Muscle of back (tissue), 13 donors: ENCODE measurements at places on chromosomes 7 and 10. TPM values are rescaled to one million over a fixed set of nuclear protein-coding genes. Genes with fewer than 3 reads are reported as not detected.

DNA sequence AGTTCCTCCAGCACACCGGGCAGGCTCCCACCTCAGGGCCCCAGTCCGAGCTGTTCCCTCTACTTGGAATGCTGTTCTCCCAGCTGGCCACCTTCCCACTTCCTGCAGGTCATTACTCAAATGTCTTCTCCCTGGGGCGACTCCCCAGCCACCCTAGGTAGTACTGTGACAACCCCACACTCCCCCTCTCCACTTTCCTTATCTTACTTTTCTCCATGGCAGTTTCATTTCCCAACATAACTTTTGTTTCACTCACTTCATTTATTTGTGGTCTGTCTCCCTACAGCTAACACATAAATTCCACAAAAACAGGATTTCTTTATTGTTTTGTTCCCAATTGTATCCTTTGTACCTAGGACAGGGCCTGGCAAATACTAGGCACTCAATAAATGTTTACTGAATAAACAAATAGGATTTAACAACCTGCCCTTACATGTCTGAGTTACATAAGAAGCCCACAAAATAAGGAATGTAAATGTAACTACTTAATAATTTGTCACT lies 76.5 kb downstream of the JAZF1 start:
- no peak for DNase-seq

- DNase-seq: no peak
Observed at GRCh38 chr10:7410301-7410861, 453 bp downstream of the SFMBT2 start.

- DNase-seq: no peak
Observed at GRCh38 chr10:131891929-131892805, 8.6 kb upstream of the PPP2R2D start.

DNA sequence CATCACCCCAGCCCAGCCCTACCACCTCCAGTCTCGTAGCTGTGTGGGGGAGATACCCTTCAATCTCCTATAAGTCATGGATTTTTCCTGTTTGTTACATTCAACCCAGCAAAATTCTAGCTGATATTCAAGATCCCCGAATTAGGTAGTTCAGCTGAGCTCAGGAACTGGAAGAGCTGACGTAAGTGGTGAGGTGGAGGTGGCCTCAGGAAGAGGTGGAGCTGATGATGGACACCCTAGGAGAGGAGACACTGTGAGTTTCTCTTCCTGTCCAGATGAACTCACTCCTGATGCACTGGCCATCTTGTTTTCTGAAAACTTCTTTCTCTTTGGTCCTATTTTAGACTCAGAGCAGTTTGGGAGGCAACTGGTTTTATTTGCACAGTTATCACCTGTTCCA lies 90.5 kb upstream of the PITRM1 start:
- no peak for DNase-seq

DNA sequence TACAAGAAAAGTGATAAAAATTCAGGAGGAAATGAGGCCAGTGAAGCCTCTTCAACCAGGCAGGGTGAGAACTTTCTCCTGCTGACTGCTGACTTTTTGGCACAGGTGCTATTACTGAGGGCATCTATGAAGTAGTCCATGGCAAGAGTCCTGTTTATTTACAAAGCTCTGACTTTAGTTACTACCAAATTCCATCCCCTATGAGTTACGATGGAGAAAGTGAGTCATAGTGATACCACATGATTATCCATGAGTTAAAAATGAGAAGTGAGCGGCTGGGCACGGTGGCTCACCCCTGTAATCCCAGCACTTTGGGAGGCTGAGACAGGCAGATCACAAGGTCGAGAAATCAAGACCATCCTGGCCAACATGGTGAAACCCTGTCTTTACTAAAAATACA lies 19.9 kb downstream of the CCDC3 start:
- DNase-seq: no peak

- no peak for DNase-seq
Observed at GRCh38 chr7:108235451-108236061, 105.4 kb upstream of the LAMB4 start.

DNA sequence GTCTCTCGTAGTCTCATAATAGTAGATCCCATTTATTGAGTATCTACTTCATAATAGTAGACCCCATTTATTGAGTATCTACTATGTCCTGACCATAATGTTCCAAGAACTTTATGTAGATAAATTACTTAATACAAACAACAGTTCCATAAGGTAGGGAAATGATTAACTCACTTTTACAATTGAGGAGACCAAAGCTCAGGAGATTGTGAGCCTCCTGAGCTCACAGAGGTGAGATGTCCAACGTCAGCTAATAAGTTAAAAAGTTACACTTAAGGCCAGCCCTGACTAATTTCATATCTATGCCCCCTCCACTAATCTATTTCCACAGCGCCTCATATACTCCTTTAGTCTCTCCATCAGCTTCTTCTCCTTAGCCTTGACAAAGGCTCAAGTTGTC lies 17.5 kb upstream of the GGCT start:
- DNase-seq: no peak

- DNase-seq: no peak
Observed at GRCh38 chr7:154427533-154427932, 375.3 kb downstream of the DPP6 start.

GRCh38 chr7:132083537-132084123 lies 492.6 kb downstream of the PLXNA4 start:
- no peak for DNase-seq

DNA sequence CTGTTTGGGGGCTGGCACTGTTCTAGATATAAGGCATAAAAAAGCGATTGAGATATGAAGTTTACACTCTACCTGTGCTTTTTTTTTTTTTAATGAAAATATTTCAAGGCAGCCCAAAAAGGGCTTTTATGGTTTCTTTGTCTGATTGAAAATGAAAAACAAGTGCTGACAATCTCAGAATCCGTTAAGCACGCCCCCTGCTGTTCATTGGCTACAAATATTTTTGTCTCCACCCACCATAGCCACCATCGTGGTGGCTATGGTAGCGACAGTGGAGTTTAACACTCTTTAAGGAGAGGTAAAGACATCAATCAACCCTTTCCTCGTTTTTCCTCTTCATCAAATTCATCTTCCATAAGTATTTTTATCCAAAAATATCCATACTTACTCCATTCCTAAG lies 94.2 kb downstream of the CD36 start:
- no peak for DNase-seq

DNA sequence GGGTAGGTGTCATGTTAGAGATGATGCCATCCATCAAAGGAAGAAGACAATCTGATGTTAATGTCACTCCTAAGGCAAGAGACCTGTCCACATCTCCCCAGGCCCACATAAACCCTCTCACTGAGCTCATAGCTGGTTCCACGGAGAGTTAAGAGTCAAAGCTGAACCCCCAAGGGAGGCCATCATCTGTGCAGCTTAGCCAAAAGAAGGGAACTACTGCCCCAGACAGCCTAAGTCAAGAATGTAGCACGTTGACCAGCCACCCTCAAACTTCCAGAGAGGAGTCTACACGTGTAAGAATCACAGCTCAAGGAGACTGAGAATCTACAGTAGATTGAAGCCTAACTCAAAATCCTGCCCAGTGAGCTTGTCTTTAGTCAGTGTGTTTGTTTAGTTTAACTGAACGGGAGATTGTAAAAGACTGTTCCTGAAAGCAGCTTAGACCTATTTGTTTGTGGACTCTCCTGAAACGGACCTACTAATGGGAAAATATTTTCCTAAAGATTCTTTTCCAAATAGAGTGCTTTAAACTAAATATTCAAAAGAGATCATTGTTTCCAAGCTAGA lies 192.7 kb upstream of the NFE2L3 start:
- DNase-seq: no peak

GRCh38 chr10:5343561-5343960 lies 21.2 kb upstream of the UCN3 start:
- DNase-seq: peak; percentile 7

DNA sequence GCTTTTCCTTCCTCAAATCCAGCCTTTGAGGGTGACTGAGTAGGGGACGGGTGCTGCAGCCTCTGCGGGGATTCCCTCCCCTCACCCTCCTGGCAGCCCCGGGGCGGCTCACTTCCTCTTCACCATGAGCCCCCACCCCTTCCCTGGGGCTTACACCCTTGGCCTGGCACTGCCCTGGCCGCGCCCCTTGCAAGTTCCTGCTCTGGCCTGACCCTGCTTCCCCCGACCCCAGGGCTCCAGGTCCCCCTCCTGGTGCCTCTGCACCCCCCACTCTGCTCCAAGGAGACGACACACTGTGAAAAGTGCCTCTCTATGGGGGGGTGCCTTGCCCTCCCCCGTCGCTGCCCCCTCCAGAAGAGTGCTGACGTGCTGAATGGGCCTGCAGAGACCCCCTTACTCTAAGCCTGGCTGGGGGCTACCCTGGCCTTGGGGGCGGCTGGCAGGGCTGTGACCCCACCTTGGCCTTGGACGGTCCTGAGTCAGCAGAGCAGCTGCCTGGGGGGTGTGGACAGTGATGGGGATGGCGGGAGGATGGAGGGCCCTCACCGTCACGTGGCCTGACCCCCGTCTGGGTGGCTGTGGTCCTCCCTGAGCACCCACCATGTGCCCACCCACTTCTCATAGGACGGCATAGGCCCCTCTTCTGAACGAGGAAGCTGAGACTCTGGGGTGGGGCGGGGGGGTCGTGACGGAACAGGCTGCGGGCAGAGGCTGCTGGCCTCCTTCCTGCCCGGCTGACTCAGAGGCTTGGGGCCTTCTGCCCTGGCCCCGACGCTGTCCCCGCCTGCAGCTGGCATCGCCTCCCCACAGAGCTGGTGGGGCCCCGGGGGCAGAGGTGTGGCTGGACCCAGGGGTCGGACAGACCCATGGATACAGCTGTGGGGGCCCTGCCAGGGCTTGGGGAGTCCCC lies 9.8 kb downstream of the LFNG start:
- peak; percentile 68 for DNase-seq

DNA sequence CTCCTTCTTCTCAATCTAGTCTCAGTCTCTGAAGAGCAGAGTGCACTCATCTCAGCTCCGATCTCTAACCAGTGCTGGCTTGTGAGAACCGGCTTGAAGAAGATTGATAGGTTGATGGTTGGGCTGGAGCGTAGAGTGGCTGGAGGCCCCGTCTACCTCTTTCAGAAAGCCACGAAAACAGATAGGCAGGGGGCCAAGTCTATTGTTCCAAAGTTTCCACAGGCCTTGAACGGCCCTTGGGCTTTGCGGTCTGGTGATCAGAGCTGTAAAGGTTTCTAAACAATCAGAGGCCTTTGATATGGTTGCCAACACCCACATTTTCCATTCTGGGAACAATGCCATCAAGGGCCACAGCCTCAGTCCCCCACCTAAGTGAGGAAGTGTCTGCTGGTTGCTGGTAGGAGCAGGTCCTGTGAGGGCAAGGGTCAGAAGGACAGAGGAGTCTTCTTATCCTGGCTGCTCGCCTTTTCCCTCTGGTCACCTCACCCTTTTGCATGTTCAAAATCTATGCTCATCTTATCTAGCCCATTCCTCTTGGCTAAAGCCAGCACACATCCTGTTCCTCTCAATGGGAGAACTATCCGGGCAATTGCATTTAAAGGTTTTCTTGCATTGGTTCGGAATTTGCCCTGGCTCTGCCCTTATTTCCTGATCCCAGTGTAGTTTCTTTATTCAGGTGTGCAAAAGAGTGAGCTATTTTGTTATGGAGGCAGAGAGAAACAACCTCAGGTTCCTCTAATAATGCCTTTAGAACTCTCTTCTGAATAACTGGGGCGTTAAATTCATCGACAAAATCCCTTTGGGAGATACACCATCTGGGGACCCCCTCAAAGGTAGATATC lies 70.3 kb upstream of the KMT2E start:
- DNase-seq: no peak

GRCh38 chr10:624605-625332 lies 64.7 kb downstream of the DIP2C start:
- no peak for DNase-seq

DNA sequence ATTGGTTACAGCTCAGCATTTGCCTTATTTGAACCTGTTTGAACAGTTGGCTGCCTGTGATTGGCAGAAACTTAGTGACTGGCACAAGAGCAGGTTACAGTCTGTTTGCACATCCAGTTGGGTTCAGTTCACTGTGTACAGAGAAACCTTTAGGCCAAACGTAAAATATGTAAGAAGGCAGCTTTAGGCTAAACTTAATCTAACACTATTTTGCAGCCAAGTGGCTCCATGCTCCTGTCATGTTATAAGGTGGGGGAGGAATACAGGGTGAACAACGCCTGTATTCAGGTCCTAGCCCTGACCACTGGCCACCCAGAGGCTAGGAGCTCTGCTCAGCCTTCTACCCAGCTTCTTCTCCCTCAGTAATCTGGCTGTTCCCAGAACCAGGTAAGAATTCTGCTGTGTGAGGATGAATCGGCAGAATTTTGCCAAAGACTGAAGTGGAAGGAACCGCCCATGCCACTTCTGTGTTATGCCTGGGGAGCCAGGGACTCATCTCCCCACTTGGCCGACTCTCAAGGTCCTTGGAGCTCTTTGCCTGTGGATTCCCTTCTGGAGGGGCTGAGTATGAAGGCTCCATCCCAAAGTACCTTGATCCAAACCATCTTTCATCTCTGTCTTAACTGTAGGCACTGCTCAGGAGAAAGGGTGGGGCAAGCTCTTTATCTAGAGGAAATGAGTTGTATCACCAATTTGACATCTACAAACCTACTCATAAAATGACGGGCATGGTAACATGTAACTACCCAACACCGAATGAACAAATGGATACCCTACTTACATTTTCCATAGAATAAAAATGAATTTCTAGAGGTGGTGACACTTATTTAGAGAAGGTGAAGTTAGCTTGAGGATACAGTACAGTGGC lies 164.4 kb upstream of the NAMPT start:
- DNase-seq: no peak

DNA sequence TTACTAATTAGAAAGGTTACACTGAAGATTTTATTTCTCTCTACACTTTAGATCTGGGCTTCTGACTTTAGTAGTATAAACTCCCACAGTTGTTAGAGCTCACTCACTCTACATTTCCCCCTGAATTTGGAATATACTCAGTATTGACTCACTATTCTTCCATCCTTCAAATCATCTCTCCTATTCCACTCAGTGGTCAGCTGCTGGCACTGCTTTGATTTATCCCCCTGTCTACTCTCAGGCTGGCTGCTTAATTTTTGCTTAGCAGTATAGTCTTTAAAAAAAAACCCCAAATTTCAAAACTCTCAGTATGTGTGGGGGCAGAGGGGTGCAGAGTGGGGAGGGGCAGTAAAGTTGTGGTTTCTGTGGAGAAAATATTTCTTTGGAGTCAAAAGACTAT lies 68.9 kb downstream of the CDK6 start:
- no peak for DNase-seq

ATG9B gene
- polyA plus RNA-seq: 1.9 TPM

AKR1D1 gene
- not detected for polyA plus RNA-seq

INHBA gene
- 10.7 TPM for polyA plus RNA-seq

ZNF488 gene
- polyA plus RNA-seq: 3.4 TPM

TFEC gene
- 1.2 TPM for polyA plus RNA-seq

OTUD1 gene
- polyA plus RNA-seq: 67.7 TPM

NFKB2 gene
- polyA plus RNA-seq: 15.8 TPM

CYP2C8 gene
- polyA plus RNA-seq: 0.56 TPM

ABCA13 gene
- polyA plus RNA-seq: 0.04 TPM

LUC7L2 gene
- polyA plus RNA-seq: 55.4 TPM

LRRN3 gene
- 13.1 TPM for polyA plus RNA-seq

FOXI2 gene
- polyA plus RNA-seq: 0.24 TPM

PIK3AP1 gene
- 3.4 TPM for polyA plus RNA-seq

CUZD1 gene
- 0.59 TPM for polyA plus RNA-seq

OGDH gene
- polyA plus RNA-seq: 66.2 TPM

RELN gene
- polyA plus RNA-seq: 14.3 TPM

MKX gene
- polyA plus RNA-seq: 9.7 TPM

PTEN gene
- 42.9 TPM for polyA plus RNA-seq

FOXK1 gene
- 17.5 TPM for polyA plus RNA-seq

WNT16 gene
- polyA plus RNA-seq: 2.6 TPM

PDK4 gene
- 15.9 TPM for polyA plus RNA-seq
